ENCODE measurements at places on chromosomes 6 and 20. TPM values are rescaled to one million over a fixed set of nuclear protein-coding genes. Genes with fewer than 3 reads are reported as not detected.

GRCh38 chr6:37647765-37648085 lies 50.0 kb downstream of the MDGA1 start:
- DNase-seq: no peak
- no peak overlapping the region for H3K4me3 ChIP-seq
- H3K27ac ChIP-seq: no peak overlapping the region

- H3K4me1 ChIP-seq: peaks cover 5% of the 10 kb centered on the region
- no peak overlapping the region for H3K27ac ChIP-seq
- H3K36me3 ChIP-seq: no peaks in the 10 kb centered on the region
- no peak overlapping the region for H3K4me3 ChIP-seq
- DNase-seq: no peak
Observed at GRCh38 chr6:133817460-133818047, 71.4 kb upstream of the TCF21 start.

- no peaks in the 10 kb centered on the region for H3K27me3 ChIP-seq
- H3K4me3 ChIP-seq: no peak overlapping the region
- no peak for DNase-seq
- no peak overlapping the region for H3K27ac ChIP-seq
- H3K4me1 ChIP-seq: no peaks in the 10 kb centered on the region
Observed at GRCh38 chr20:478010-478948, 15.9 kb upstream of the TBC1D20 start.

DNA sequence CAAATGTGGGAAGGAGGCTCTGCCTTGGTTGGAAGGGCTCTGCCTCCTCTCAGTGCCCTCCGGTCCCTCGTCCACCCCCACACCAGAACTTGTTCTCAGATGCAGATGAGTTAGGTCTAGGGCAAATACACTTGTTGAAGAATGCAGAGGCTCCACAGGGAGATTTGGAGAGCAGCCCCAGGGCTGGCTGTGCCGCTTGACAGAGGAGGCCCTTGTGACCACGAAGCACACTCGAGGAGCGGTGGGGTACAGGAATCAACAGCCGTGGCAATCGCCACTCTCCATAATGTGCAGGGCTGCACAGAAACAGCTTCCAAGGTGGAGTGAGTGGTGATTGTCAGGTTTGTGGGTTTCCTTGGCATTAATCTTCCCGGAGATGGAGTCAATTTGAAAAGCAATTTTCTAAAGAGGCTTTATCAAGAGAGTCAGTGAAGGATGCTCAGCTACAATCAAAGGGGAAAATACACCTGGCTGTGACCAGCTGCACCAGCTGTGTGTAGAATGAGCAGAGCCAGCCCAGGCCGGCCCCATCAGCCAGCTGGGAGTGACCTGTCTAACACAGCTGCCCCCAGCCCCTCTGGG lies 59.5 kb downstream of the BFSP1 start:
- H3K4me3 ChIP-seq: no peak overlapping the region
- DNase-seq: no peak
- no peaks in the 10 kb centered on the region for H3K27me3 ChIP-seq
- H3K27ac ChIP-seq: no peak overlapping the region
- no peaks in the 10 kb centered on the region for H3K36me3 ChIP-seq

GRCh38 chr20:49276161-49276960 lies 1.5 kb downstream of the ZNFX1 start:
- no peaks in the 10 kb centered on the region for H3K4me1 ChIP-seq
- DNase-seq: no peak
- peak overlapping the region; percentile 48 for H3K4me3 ChIP-seq

DNA sequence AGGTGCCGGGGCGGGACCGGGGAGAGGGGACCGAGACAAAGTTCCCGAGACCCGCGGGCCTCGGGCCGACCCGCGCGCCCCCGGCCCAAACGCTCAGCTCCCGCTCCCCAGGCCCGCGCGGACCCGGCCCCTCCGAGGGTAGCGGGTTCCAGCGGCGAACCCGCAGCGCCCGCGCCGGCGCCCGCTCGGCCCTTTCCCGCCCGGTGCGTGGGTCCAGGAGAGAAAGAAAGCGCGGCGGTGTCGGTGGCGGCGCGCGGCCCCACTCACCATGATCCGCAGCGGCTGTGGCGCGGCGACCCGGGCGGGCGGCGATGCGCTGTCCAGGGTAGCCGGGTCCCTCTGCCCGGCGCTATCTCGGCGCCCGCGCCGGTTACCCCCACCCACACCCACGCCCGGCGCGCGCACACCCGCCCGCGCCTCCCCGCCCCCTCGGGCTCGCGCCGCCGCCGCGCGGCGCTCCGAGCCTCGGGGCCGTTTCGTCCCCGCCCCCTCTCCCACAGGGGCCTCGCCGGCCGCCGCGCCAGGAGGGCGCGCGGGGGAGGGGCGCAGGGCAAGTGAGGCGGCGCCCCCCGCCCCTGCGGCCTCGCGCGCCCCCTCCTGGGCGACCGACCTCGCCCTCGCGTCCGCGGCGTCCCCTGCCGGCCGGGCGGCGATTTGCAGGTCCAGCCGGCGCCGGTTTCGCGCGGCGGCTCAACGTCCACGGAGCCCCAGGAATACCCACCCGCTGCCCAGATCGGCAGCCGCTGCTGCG lies at the start of gene ELOVL2:
ELOVL2 (minus strand) TSS at position 345 of the 751 bp plus-strand sequence; CDS start at position 270, 75 bp downstream.
- peak within 1 kb of the TSS; percentile 50 for H3K4me3 ChIP-seq
- H3K36me3 ChIP-seq: no peaks in the 10 kb centered on the region
- DNase-seq: peak; percentile 78
- no peak within 1 kb of the TSS for H3K27ac ChIP-seq
- H3K27me3 ChIP-seq: peaks cover 2% of the 10 kb centered on the region

DNA sequence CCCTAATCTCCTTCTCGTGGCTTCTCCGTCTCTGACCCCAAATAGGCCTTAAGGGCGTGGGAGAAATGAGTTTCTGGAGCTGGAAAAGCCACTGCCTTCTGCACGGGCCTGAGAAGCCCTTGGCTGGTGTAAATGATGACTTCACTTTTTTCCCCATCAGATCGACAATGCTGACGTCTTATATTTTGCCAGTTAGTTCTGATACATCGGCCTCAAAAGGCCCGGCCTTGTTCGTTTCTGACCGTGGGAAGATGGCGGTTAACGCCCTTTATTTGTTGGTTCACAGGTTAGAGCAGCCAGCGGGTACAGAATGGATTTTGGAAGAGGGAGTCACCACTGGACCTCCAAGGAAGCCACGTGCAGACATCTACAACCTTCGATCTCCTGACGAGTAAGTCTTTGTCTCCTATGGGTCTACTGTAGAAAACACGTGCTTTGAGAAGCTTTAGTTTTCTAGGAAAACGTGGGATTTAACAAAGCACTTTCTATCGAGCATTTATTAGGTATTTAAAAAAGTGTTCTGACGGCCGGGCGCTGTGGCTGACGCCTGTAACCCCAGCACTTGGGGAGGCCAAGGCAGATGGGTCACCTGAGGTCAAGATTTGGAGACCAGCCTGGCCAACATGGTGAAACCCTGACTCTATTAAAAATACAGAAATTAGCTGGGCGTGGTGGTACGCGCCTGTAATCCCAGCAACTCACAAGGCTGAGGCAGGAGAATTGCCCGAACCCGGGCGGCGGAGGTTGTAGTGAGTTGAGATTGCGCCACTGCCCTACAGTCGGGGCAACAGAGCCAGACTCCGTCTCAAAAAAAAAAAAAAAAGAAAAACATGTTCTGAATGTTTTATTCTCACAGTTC lies 1.2 kb upstream of the ZNFX1 start:
- H3K27me3 ChIP-seq: no peaks in the 10 kb centered on the region
- no peak overlapping the region for H3K27ac ChIP-seq
- DNase-seq: no peak
- H3K4me3 ChIP-seq: peak overlapping the region; percentile 65
- H3K4me1 ChIP-seq: no peaks in the 10 kb centered on the region

GRCh38 chr6:33961691-33962090 lies 157.9 kb upstream of the MLN start:
- no peak overlapping the region for H3K4me3 ChIP-seq
- H3K36me3 ChIP-seq: no peaks in the 10 kb centered on the region
- H3K27ac ChIP-seq: no peak overlapping the region
- H3K27me3 ChIP-seq: no peaks in the 10 kb centered on the region
- H3K4me1 ChIP-seq: no peaks in the 10 kb centered on the region

- no peaks in the 10 kb centered on the region for H3K4me1 ChIP-seq
- no peaks in the 10 kb centered on the region for H3K36me3 ChIP-seq
- DNase-seq: no peak
- no peaks in the 10 kb centered on the region for H3K27me3 ChIP-seq
- H3K27ac ChIP-seq: no peak overlapping the region
- H3K4me3 ChIP-seq: no peak overlapping the region
Observed at GRCh38 chr6:77853401-77853800, 200.6 kb downstream of the MEI4 start.

- no peaks in the 10 kb centered on the region for H3K27me3 ChIP-seq
- H3K4me1 ChIP-seq: no peaks in the 10 kb centered on the region
- H3K27ac ChIP-seq: no peak overlapping the region
- H3K4me3 ChIP-seq: no peak overlapping the region
- H3K36me3 ChIP-seq: peaks cover 8% of the 10 kb centered on the region
Observed at GRCh38 chr6:158150701-158151100, 17.4 kb downstream of the SERAC1 start.

DNA sequence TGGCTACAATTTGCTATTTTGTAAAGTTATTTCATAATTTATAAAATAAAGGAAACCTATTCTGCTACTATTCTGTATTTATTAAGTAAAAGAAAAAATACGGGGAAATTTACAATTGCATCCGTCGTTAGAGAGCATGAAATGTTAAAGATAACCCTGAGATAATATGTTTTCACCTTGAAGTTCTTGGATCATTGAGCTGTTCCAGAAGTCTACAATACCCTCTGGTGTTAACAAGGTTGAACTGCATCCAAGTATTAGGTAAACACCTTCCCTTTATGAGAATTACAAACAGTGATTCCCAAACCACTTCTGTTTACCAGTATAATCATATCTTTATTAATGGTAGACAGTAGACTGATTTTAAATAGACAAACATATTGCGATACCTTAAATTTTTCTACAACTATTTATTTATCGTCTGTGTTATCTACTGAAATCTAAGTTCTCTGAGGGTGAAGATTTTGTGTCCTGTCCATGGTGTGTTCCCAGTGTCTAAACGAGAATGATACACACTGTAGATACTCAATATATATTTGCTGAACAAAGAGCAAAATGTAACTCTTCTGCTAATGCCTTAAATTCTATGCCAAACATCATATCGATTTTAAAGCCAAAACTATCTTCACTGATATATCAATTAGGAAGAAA lies 28.2 kb downstream of the TBC1D32 start:
- no peak for DNase-seq
- no peaks in the 10 kb centered on the region for H3K27me3 ChIP-seq
- no peaks in the 10 kb centered on the region for H3K4me1 ChIP-seq
- no peak overlapping the region for H3K4me3 ChIP-seq

- no peak overlapping the region for H3K27ac ChIP-seq
- no peaks in the 10 kb centered on the region for H3K36me3 ChIP-seq
- no peaks in the 10 kb centered on the region for H3K27me3 ChIP-seq
- H3K4me3 ChIP-seq: no peak overlapping the region
- no peak for DNase-seq
Observed at GRCh38 chr6:124539096-124539495, 423.1 kb upstream of the RNF217 start.

DNA sequence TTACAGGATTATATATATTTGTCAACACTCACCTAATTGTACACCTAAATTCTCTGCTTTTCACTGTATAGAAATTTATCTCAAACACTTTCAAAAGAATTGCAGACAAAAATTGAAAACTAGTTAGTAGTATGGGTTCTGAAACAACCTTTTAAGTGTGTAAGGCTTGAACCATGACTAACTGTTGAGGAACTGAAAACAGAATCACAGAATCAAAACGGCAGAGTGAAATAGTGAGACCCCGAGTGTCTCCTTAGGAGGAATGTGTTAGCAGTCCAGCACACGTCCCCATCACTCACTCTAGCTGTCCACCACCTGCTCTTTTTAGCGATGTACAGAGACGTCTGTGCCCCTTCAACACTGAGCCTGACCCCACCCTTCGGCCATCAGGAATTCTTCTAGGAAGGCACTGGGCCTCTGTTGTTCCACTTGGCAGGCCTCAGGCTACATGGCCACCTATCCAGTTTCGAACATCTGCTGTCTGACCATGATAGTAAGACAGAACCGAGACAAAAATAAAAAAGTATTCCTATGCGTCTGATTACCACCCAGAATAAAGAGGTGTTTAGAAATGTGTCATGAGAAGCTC lies 227.4 kb downstream of the C6orf118 start:
- no peaks in the 10 kb centered on the region for H3K27me3 ChIP-seq
- no peak overlapping the region for H3K4me3 ChIP-seq
- no peaks in the 10 kb centered on the region for H3K4me1 ChIP-seq
- DNase-seq: no peak
- no peaks in the 10 kb centered on the region for H3K36me3 ChIP-seq

DNA sequence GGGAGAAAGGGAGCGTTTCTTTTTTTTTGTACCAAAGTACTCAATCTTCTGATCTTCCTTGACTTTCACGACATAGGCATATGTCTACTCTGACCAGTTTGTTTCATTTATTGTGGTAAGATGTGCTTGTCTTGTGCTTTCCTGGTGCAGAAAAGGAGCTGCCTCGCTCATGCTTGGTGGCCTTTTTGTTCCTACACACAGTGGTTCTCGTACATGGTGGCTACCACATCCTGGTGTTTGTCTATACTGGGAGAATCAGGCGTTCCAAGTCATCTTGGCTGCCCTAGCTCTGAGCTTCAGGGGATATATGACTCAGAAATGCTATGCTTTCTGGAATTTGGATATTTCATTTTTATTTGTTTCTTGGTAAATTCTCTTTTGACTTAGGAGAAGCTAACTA lies 31.8 kb downstream of the MYB start:
- H3K27me3 ChIP-seq: no peaks in the 10 kb centered on the region
- no peak overlapping the region for H3K4me3 ChIP-seq
- DNase-seq: no peak
- no peak overlapping the region for H3K27ac ChIP-seq

DNA sequence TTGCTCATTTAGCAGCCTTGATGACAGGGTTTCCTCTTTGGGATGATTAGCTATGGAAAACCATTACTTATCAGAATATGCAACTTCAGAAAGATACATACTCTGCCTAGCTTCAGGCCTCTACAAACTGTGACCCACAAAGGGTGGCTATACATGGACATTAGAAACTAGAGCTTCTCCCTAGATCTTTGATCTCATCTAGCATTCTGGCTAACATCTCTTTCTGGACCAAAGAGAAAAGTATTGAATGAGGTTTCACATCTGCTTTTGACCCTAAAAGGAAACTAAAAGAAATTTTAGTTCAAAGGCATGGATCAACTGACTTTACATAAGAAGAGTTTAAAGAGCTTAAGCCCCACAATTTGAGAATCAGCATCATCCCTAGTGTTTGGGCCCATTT lies 12.4 kb upstream of the HMGN3 start:
- no peaks in the 10 kb centered on the region for H3K27me3 ChIP-seq
- DNase-seq: no peak
- H3K4me1 ChIP-seq: no peaks in the 10 kb centered on the region
- H3K36me3 ChIP-seq: no peaks in the 10 kb centered on the region
- H3K4me3 ChIP-seq: no peak overlapping the region

Gene MYCT1
- 11.9 TPM for total RNA-seq

Gene ZSCAN31
- 10.9 TPM for total RNA-seq

Gene GABBR1
- total RNA-seq: 91.6 TPM

Gene C6orf58
- total RNA-seq: not detected

Gene FKBP5
- total RNA-seq: 25.1 TPM
